ENCODE measurements at places on chromosomes 1 and 21. TPM values are rescaled to one million over a fixed set of nuclear protein-coding genes. Genes with fewer than 3 reads are reported as not detected.

The KIF2C gene
- total RNA-seq, result 71.6 TPM

The PGLYRP4 gene
- total RNA-seq, result not detected

GRCh38 chr1:116763787-116764465 is 9.7 kb downstream of the CD2 start:
- peak; percentile 52 for DNase-seq

The CASZ1 gene
- total RNA-seq, result 2.3 TPM

DNA sequence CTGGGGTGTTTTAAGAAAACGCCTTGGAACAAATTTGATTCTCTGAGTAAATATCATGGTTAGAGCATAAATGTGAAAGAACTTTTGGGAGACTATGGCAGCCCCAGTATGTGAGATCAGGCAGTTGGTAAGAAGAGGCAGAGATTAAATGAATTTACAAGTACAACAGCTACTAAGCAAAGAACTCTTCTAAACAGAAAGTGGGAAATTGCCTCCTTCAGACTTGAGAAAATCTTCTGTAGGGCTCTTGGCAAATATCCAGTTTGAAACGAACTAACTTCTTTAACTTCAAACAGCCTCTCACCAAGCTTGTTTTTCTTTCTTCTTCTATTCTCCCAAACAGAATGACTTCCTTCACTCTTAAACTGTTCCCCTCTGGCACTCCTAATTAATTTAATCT is 337.7 kb downstream of the SIPA1L2 start:
- no peak for DNase-seq

DNA sequence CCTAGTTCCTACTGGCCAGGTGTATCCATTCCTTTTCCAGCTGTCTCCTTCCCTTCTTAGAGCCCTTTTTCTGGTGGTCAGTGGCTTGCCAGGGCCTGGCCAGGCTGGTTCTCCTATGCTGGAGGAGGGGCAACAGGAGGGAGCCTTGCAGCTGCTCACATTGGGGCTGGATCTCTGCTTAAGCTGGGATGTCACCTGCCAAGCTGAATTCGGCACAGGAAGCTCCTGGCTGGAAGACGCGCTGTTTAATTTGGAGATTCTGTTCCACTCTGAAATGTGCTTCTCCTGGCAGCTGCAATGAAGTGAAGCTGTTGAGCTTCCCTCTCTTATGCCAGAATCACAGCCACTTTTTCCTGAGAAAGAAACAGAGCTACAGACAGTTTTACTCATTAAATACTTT is 56.0 kb upstream of the POU3F1 start:
- no peak for DNase-seq

- DNase-seq, result no peak
Measured at GRCh38 chr1:162374406-162374805, 2.2 kb downstream of the SPATA46 start.

The MYOC gene
- total RNA-seq, result not detected

- DNase-seq, result no peak
Measured at GRCh38 chr21:41526478-41527087, 18.6 kb upstream of the TMPRSS2 start.

DNA sequence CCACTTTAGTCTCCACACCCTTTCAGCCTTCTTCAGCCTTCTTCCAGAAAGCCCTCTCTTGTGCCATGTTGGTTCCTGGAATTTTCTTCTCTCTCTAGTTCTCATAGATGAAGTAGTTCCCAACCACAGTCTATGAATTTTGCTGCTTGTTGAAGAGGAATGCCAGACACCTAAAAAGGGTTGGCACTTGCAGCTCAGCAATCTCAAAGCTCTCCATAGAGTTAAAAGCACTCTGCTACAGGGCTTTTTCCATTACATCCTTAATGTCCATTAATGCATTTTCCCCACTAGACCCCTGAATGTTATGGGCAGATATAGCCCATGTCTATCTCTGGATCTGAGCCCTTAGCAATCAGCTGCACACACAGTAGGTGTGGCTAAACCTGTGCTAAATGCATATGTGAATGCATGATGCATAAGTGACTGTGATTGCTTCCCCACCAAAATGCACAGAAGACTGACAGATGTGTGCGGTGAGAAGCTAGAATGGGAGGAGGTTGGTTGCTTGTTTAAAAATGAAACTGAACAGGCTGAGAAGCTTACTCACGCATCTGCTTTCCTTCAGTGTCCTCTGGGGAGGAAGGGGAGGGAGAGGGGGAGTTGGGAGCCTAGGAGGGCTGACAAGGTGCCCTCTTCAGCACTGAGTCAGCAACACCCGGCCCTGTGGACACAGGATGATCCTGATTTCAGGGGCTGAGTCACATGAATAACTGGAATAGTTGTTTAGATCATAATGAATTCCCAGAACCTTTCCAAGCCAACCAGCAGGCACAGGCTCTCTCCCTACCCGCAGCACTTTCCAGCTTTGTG is 146.1 kb upstream of the FGGY start:
- no peak for DNase-seq
